ENCODE measurements at places on chromosomes 13 and 19. TPM values are rescaled to one million over a fixed set of nuclear protein-coding genes. Genes with fewer than 3 reads are reported as not detected.
A peak's percentile ranks its signal among the peaks of the same experiment; 100 is the strongest.

The KRTDAP gene
- total RNA-seq, result not detected

GRCh38 chr13:63094717-63095116 lies 1679.1 kb upstream of the PCDH20 start:
- no peak for DNase-seq

DNA sequence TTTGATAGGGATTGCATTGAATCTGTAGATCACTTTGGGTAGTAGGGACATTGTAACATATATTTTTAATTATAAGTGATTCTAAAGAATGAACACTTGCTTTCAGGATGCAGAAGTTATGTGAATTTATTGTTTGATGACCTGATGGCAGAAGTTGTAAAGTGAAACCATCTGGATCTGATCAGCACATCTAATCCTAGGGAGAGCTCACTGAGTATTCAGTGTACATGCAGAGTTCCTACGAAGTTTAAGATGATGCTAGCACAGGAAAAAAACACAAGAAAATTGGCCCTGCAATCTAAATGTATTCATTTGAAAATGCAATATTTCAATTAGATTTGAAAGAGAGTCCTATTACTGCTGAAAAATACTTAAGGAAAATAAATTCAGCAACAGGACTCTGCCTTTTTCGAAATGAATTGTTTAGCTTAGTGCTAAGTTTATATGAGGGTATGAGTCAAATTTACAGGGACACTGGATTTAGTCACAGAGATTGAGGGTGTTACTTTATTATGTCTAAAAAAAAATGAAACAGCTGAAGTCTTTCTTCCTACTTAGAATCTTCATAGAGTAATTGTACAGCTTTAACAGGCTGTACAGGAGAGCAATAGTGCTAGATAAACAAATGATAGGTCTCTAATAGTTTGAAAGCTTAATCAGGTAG lies 385.7 kb downstream of the DCT start:
- DNase-seq, result no peak

DNA sequence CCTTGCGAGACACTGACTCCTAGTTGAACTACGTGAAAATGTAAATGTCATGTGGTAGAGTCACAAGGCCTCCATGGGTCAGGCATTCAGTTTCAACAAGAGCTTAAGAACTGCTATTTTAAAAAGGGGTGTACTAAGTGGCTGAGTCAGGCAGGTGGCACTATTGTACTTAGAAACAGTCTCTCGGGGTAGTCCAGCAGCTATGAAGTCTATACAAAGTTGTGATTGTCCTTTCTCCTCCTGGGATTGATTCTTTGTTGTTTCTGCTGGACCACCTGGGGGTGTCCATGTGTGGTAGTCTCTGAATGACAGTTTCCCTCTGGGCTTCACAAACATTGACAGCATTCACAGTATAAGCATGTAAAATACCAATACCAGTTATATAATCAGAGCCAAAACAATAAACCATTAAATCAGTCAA lies 33.0 kb downstream of the UGGT2 start:
- DNase-seq, result peak; percentile 79

The TMEM255B gene
- total RNA-seq, result 1.8 TPM

The C5AR2 gene
- not detected for total RNA-seq

DNA sequence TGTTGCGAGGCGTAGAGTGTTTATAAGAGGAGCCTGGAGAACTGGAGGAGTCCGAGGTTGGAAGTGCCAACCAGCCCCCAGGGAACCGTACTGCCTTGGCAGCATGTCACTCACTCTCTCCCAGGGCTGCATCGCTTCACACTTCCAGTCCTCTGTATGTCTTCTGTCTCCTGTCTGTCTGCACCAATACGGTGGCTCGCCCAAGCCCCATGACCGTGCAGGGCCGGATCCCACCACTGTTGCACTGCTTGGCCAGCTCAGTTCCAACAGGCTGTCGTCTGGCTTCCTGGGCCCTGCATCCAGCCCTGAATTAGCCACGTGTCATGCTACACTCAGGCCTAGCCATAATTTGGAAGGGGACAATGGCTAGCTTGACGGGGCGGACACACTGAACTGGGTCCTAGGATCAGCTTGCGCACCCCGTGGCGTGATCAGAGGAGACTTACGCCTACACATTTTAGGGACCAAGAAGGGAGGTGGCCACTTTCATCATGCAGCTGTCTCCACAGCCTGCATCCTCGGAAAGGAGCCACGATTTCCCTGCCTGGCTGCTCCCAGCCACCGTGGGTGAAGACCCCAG lies 147.1 kb downstream of the URI1 start:
- no peak for DNase-seq

GRCh38 chr13:110445722-110446574 lies 115.6 kb downstream of the RAB20 start:
- DNase-seq, result no peak

DNA sequence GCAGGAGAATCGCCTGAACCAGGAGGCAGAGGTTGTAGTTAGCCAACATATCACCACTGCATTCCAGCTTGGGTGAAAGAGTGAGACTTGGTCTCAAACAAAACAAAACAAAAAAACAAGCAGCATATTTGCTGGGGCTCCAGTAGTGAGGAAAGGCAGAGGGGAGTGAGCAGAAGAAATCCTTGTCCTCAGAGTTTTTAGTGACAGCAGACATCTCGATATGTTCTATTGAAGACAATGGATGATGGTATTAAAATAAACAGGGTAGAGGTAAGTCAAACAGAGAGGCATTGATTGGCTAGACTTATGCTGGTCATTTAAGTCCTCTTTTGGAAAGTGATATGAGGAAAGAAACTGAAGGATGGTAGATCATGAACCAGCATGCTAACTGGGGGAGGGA lies 19.0 kb downstream of the NLRP7 start:
- peak; percentile 35 for DNase-seq

GRCh38 chr19:29510701-29511265 lies 15.0 kb upstream of the VSTM2B start:
- peak; percentile 40 for DNase-seq

The ADPRHL1 gene
- total RNA-seq, result 0.43 TPM

DNA sequence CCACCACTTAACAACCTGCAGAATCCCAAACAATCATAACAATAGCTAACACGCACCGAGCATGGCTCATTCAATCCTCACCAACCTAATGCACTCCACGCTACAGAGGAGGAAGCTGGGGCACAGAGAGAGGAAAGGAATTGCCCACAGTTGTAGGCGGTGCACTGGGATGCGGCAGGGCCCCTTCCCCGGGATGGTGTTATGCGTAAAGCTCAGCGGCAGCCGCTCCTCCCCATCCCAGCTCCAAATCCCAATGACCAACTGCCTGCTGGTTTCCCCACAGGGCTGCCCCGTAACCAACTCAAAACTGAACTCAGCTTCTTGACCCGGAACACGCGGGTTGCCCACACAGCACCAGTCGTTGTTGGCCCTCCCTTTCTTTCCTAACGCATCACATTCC lies 42.2 kb downstream of the SERP2 start:
- no peak for DNase-seq

DNA sequence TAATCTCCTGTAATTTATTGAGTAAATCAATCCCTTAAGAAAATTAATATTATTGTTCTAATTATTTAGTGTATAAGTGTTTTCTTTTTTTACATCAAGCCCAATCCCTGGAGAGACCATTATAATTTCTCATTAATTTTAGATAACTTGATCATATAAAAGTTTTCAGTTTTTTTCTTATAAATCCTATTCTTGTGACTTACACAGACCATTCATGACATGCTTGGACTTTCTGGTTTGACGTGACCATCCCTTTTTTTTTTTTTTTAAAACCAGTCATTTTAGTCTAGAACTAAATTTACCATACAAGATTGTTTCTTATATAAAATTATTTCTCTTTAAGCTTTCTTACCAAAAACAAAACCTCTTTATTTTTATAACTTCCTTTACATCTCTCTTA lies 5.4 kb upstream of the MTRF1 start:
- peak; percentile 59 for DNase-seq

The CAPS gene
- total RNA-seq, result 2.2 TPM

- no peak for DNase-seq
Measured at GRCh38 chr13:98310485-98311199, 133.6 kb upstream of the RNF113B start.

DNA sequence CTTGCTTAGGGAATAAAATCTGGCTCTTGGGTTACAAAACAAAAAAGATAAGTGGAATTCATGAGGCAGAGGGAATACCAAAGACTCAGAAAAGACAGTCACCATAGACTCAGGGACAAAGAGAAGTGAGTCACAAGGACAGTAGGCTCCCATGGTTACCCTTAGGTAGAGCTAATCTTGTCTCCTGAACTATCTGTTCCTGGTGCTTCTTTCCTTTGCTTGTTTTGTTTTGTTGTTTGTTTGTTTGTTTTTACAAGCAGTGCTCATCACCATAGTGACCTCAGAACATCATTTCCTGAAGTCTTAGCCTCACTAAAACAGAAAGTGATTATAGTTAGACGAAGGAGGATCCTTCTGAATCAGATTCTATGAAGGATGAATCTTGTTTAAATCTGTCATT lies 142.3 kb upstream of the SOX21 start:
- no peak for DNase-seq

The ZNF570 gene
- 9.1 TPM for total RNA-seq

DNA sequence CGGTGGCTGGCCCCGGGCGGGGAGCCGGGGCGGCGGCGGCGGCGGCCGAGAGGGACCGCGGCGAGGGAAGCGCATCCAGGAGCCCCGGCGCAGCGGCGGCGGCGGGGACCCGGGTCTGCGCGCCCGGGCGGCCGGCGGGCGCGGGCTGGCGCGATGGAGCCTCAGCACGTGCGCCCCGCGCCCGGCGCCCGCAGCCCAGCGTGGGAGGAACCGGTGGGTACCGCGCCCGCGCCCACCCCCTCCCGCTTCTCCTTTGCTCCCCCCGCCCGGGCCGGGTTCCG lies 7.8 kb upstream of the DGKH start:
- no peak for DNase-seq

DNA sequence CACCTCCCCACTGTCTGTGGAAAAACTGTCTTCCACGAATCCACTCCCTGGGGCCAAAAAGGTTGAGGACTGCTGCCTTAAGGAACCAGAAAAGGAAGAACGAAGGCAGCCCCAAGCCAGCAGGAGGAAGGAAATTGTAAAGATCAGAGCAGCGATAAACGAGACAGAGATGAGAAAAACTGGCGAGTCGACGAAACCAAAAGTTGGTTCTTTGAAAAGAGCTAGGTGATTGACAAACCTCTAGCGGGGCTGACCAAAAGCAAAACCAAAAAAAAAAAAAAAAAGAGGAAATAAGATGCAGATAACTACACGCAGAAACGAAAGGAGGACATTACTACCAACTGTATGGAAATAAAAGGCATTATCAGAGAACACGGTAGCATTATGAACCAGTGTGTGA lies 76.9 kb downstream of the GADD45B start:
- no peak for DNase-seq

GRCh38 chr13:40994581-40995230 lies 24.4 kb downstream of the ELF1 start:
- DNase-seq, result no peak

GRCh38 chr13:21930536-21930935 lies 259.7 kb downstream of the FGF9 start:
- DNase-seq, result no peak

The ZNF527 gene
- 7.1 TPM for total RNA-seq

DNA sequence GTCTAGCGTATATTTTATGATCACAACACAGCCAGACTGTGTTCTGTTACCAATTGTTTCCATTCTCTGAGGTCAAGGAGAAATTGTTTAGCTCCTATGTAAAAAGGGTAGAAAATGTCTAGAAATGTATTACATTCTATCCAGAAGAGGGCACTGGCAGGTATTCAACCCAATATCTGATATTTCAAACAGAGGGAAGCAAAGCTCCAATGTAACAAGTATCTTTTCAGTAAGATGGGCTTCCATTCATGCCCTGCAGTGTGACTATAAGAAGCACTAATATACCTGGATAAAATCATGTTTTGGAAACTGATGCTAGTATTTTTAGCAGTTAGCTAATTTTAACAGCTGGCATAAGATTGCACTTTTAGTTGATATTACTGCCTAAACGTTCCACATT lies 312.7 kb downstream of the FGF14 start:
- DNase-seq, result no peak

The LILRA2 gene
- total RNA-seq, result not detected

GRCh38 chr19:29662278-29662603 lies 3.0 kb upstream of the PLEKHF1 start:
- no peak for DNase-seq

The TJP3 gene
- 32.5 TPM for total RNA-seq

The ERICH6B gene
- not detected for total RNA-seq

The HIPK4 gene
- not detected for total RNA-seq

DNA sequence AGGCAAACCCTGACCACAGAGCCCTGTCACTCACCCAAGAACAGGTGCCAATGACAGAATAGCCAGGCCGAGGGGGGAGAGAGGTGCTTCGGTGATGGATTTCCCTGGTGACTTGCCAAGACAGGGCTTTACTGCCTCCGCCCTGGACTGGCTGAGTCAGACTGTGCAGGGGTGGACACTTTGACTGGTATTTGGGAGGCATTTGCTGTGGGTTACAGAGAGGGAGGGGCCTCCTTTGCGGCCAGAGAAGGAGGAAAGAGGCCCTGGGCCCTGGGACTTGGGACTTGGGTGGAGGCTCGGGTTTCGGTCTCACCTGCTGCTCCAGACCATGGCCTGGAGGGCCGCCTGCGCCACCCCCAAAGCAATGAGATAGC lies 4.6 kb upstream of the EPS8L1 start:
- no peak for DNase-seq

DNA sequence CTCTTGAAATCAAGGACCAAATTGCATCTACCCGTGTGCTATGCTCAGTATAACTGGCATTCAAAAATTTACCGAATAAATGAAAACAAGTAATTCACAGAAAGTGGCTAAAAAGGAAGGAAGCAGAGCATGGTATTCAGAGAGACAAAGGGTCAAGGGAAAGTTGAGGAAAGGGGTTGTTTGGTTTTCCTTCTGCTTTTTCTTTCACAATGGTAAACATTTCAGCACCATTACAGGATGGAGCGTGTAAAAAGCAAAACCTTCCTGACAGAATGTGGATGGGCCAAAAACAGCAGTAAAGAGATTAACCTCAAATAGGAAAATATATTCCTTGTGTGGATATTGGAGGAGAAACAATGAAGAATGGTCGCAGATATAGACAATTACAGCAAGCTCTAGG lies 14.8 kb downstream of the DIAPH3 start:
- no peak for DNase-seq

The TMEM221 gene
- 2.2 TPM for total RNA-seq

GRCh38 chr13:30719525-30719914 lies 15.8 kb upstream of the ALOX5AP start:
- DNase-seq, result no peak

The C19orf85 gene
- not detected for total RNA-seq

DNA sequence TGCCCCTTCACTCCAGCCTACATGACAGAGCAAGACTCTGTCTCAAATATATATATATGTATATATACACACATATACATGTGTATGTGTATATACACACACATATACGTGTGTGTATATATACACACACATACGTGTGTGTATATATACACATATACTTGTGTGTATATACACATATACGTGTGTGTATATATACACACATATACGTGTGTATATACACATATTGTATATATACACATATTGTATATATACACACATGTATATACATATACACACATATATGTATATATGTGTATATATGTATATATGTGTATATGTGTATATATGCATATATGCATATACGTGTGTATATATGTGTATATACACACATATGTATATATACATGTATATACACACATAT lies 173.3 kb downstream of the GPC5 start:
- no peak for DNase-seq
